Epithelial cell of proximal tubule (primary cell): ENCODE measurements at places on chromosomes 11 and 22.

DNA sequence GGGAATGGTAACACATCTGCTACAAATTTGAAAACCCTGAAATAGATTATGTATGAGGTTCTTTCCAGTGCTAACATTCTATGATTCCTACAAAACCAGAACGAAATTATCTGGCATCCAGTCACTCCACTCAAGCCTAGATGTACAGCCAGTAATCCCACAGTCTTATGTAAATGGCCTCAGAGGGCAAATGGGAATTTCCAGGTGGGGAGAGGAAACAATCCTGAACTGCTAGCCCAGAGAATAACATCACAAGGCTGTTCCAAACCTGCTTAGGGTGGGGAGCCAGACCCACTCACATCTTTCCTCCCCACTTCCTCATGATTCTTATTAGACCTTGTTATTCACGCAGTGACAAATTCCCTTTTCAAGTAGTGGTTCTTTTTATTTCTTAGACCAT, 3.5 kb downstream of the FIBIN start:
- no peak for DNase-seq

- DNase-seq, result no peak
Measured at GRCh38 chr11:83054904-83055380, 16.8 kb downstream of the RAB30 start.

DNA sequence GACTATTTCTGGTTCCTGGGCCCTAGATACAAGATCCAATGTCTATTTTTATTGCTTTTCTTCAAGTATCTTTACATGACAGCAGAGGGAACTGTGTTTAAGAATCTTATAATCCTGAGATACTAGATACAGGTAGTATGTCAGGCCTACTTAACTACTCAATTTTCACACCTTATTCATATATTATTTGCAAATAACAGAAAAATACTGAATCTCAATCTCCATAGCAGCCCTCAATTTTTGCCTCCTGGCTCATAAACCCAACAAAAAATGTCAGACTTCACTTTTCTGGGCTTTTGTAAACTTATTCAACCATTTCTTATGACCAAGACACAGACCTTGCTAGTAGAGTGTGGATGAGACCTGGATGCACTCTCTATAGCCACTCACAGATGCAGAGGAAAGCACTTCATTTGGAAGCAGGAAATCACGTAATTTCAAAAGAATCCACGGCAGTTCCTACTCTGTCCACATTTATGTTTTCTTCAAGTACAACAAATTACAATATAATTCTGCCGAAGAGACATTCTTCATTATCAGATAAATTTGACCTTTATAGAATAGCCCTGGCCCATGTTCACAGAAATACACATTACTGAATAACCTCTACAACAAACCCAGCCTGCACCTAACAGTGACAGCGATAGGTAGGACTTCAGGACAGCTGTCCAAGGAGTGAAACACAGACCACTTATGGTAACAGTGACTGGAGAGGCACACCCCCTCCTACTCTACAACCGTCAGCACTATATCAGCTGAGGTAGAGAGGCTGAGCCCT, 62.0 kb upstream of the YPEL1 start:
- no peak for DNase-seq

- no peak for DNase-seq
Measured at GRCh38 chr11:37506531-37506930, 908.5 kb upstream of the RAG2 start.

- no peak for DNase-seq
Measured at GRCh38 chr22:28239941-28240340, 320.9 kb upstream of the PITPNB start.

DNA sequence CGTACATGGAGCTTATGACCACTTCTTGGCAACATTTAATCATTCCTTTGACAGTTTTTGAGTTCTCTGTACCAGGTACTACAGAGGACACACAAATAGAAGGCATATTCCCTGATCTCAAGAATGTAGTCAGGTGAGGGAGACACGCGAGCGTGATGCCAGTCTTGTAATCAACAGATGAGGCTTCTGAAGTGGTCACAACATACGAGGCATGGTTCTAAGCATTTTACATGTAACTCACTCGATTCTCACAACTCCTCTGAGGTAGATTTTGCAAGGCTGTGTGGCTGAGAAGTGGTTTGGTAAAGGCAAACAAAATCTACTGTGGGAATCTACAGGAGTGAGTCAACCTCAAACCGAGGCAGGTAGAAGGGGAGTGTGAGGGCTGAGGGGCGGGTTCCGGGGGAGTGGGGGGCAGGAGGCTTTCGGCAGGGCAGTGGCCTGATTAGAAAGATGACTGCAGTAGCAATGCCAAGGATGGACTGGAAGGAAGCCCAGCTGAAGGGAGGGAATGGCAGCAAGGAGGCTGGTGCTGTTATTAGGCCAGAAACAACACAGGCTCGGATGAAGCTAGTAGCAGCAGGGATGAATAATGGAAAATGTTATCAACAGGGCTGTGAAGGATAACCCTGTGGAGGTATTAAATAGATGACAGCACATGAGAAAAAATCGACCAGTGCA, 63.8 kb downstream of the ST14 start:
- no peak for DNase-seq

- no peak for DNase-seq
Measured at GRCh38 chr11:107819361-107820014, 39.1 kb downstream of the SLC35F2 start.

DNA sequence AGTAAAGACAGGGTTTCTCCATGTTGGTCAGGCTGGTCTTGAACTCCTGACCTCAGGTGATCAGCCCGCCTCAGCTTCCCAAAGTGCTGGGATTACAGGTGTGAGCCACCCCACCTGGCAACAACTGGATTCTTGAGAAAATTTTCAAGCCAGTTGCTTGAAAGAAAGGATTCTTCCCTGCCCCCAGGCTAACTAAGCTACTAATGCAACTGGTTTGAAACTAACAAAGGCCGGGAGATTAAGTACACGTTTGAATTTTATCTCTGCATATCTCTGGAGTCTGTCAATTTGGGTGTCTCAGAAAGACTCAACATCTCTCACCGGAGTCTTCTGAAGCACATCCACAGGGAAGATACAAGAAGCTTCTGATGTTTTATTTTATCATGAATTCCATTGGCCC, 10.7 kb upstream of the ETS1 start:
- DNase-seq, result no peak
